ENCODE measurements at places on chromosomes 16 and 17.
A peak's percentile ranks its signal among the peaks of the same experiment; 100 is the strongest.

DNA sequence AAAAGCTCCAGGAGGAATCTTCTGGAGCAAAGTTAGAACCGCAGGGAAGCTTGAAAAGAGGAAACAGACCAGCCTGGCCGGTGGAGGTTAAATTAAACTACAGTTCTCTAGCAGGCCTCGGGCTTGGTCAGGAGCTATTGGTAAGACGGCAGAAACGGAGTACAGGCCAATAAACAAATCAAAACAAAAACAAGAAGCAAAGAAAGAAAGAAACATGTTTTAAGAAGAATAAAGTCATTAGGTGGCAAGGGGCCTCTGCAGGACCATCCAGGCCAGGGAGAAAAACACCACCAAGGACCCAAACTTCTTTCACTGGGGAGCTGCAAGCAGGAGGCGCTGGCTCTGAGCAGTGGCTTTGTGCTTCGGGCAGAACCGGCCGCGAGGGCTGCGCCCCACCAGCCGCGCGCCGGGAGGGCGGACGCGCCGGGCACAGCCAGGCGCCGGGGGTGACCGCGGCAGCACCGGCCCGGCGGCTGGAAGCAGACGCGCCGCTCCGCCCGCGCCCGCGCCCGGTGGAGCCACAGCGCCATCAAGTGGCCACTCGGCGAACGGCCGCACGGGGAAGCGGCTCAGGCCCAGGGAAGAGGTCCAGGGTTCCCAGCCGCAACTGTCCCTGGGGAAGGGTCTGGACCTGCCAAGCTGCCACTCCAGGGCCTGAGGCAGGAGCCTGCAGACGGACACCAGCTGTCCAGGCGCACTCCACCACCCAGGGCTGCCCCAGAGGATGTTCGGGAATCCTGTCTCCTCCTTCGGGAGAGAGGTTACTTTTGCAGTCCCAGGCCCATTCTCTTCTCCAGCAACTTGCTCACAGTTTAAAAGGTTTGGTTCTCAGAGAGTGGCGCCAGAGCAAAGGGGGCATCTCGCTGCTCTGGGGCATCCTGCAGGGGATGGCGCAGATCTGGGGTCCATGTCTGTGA lies 419.4 kb downstream of the SOX9 start:
- peak; percentile 34 for DNase-seq
- H3K27me3 ChIP-seq = peaks cover 13% of the 10 kb centered on the region
- H3K36me3 ChIP-seq = no peaks in the 10 kb centered on the region
- peaks cover 3% of the 10 kb centered on the region for H3K4me1 ChIP-seq
- H3K27ac ChIP-seq = no peak overlapping the region
- H3K4me3 ChIP-seq = peak overlapping the region; percentile 9

GRCh38 chr17:16258901-16259300 lies 41.9 kb downstream of the PIGL start:
- H3K4me3 ChIP-seq = no peak overlapping the region
- no peaks in the 10 kb centered on the region for H3K4me1 ChIP-seq
- DNase-seq = no peak
- H3K27ac ChIP-seq = no peak overlapping the region
- no peaks in the 10 kb centered on the region for H3K27me3 ChIP-seq

- peaks cover 9% of the 10 kb centered on the region for H3K4me1 ChIP-seq
- no peaks in the 10 kb centered on the region for H3K36me3 ChIP-seq
- H3K27ac ChIP-seq = no peak overlapping the region
- no peak for DNase-seq
These were observed 729 bp downstream of the ADORA2B start for GRCh38 chr17:15945527-15946191.

DNA sequence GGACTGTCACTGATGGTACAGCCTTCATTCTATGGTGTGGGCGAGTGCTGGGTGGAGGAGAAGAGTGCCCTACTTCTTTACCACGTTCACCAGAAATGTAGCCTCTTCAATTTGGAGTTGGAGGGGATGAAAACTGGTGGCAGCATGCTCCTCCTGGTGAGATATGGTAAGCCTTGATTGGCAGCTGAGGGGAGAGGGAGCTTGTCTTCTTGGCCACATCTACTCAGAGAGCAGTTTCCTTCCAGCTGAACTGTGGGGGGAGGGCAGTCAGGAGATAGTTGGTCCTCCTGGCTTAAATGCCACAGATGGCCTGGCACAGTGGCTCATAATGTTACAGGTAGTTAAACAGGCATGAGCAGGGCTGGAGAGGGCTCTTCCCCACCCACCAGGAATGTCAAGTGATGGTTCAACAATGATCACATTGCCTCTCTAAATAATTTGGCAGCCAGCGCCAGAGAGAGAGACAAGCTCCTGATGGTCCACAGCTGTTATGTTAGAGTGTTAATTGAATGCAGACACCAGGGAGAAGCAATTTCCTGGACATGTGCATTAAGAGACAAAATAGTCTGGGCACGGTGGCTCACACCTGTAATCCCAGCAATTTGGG lies 9.0 kb upstream of the MAPK3 start:
- DNase-seq = no peak
- H3K27ac ChIP-seq = no peak overlapping the region
- no peaks in the 10 kb centered on the region for H3K36me3 ChIP-seq
- no peak overlapping the region for H3K4me3 ChIP-seq
- no peaks in the 10 kb centered on the region for H3K4me1 ChIP-seq

- H3K27me3 ChIP-seq = peaks cover 7% of the 10 kb centered on the region
- no peaks in the 10 kb centered on the region for H3K36me3 ChIP-seq
- H3K27ac ChIP-seq = no peak overlapping the region
- H3K4me1 ChIP-seq = no peaks in the 10 kb centered on the region
- no peak overlapping the region for H3K4me3 ChIP-seq
These were observed 18.7 kb upstream of the SSTR5 start for GRCh38 chr16:1053700-1054368.

GRCh38 chr16:51710186-51710585 lies 559.1 kb upstream of the SALL1 start:
- no peak for DNase-seq
- H3K4me1 ChIP-seq = no peaks in the 10 kb centered on the region
- no peak overlapping the region for H3K27ac ChIP-seq
- H3K4me3 ChIP-seq = no peak overlapping the region
- H3K36me3 ChIP-seq = no peaks in the 10 kb centered on the region
- no peaks in the 10 kb centered on the region for H3K27me3 ChIP-seq

DNA sequence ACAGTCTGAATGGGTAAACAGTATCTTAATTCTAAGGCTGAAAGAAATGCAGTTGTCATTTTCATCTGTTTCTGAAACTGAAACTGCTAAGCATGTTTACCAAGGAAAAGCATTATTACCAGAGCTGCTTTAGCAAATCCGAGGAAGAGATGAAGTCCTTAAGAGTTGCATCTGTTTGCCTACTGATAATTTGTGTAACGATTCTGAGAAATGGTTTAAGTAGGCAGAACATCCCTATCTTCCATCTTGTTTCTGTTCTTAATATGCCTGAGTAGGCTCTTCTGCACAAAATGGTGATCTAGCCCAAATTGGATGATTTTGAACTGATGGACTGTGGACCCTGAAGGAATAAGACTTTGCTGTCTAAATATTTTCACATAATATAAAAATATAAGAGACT lies 34.9 kb downstream of the NUP93 start:
- peaks cover 10% of the 10 kb centered on the region for H3K36me3 ChIP-seq
- DNase-seq = no peak
- no peak overlapping the region for H3K27ac ChIP-seq
- H3K27me3 ChIP-seq = no peaks in the 10 kb centered on the region
- H3K4me1 ChIP-seq = peaks cover 3% of the 10 kb centered on the region

DNA sequence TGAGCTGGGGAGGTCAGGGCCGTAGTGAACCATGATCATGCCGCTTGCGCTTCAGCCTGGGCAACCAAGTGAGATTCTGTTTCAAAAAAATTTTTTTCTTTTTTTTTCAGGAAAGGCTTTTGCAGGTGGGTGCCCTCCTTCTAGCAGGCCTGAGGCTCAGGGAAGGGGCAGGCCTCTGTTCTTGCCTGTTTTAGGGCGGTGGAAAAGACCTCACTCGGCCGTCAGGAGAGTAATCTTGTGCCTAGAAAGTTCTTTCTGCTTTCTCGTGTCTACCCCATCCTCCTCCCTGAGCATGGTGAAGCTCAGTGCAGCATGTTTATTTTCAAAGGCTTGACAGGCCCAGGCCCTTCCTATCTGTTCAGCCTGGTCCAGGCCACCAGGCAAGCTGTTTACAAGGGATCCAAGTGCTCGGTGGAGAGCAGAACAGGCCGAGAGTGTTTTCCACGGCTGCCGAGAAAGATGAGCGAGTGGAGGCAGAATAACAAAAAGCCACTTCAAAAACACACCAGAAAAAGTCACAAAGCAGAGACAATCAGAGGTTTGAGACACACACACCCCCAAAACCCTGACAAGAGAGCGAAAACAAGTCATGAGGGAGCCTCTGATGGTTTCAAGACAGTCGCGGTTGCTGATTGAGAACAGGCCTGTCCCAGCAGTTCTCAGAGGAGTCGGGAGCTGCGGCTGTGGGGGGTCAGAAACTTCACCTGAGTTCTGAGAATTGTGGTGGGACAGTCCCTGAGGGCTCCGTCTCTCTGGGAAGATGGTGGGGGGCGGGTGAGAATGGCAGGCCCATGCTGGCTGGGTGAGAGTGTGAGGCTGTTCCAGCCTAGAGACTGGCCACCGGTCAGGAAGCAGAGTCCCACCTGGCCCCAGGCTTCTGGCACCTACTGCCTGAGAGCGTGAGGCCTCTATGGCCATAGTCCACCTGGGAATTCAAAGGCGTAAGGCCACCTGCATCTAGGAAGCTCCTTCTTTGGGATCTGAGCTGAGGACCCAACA lies 37.5 kb upstream of the CCR7 start:
- no peak for DNase-seq
- H3K4me3 ChIP-seq = no peak overlapping the region
- H3K27ac ChIP-seq = peak overlapping the region; percentile 83
- peaks cover 27% of the 10 kb centered on the region for H3K4me1 ChIP-seq

DNA sequence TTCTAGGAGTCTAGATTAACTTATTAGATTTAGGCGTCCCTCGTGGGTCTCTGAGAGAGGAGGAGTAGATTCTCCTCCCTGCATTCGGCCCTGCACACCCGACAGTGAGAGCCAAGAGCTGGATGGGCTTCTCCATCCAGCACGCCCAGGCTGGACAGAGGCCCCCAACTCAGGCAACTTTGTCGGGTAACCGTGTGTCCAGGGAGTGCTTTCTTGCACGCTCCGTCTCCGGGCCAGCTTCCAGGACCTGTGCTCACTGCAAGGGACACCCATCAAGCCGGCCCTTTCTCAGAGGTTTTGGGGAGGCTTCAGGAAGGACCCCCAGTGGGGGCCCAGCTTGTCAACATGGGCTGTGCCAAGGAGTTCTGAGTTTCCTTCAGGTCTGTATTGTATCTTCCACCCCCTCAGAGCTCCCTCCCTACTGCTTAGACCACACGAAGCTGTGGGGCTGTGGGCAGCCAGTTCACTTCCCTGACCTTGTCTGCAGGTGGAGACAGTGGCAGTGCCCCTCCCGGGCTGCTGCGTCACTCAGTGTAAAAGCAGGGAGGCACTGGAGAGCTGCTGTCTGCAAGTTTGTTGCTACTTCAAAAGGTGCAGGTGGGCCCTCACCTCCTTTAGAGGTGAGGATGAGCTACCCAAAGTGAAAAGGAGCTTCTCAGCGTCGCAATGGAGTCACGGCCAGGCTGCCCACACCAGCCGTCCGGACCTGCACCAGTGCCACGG lies 24.0 kb upstream of the C16orf78 start:
- H3K27ac ChIP-seq = no peak overlapping the region
- H3K27me3 ChIP-seq = peaks cover 10% of the 10 kb centered on the region
- H3K36me3 ChIP-seq = no peaks in the 10 kb centered on the region
- no peak overlapping the region for H3K4me3 ChIP-seq

GRCh38 chr16:88548131-88548874 lies 21.9 kb upstream of the ZC3H18 start:
- DNase-seq = no peak
- no peak overlapping the region for H3K4me3 ChIP-seq
- peaks cover 3% of the 10 kb centered on the region for H3K36me3 ChIP-seq
- H3K4me1 ChIP-seq = peaks cover 9% of the 10 kb centered on the region

DNA sequence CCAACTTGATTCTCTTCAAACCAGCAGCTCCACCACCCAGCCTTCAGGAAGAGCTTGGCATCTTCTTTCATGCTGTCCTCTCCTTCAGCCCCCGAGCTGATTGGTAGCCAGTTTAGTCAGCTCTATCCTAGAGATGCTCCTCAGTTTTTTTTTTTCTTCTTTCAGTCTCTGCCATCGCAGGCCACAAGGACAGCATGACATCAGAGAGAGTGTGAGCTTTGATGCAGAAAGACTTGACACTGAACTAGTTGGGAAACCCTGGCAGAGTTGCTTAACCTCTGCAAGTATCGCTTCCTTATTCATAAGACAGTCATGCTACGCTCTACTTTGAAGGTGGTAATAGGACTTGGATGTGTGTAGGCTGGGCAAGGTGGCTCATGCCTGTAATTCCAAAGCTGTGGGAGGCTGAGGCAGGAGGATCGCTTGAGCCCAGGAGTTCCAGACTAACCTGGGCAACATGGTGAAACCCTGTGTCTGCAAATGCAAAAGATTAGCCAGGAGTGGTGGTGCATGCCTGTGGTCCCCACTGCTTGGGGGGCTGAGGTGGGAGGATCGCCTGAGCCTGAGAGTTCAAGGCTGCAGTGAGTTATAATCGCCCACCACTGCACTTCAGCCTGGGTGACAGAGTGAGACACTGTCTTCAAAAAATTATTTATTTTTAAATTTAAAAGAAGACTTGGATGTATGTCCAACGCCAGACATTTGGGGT lies 2.6 kb downstream of the CD300LB start:
- H3K27ac ChIP-seq = peak overlapping the region; percentile 90
- peaks cover 10% of the 10 kb centered on the region for H3K27me3 ChIP-seq
- H3K4me1 ChIP-seq = peaks cover 26% of the 10 kb centered on the region
- peak; percentile 60 for DNase-seq
- no peak overlapping the region for H3K4me3 ChIP-seq

- H3K27ac ChIP-seq = no peak overlapping the region
- H3K36me3 ChIP-seq = peaks cover 2% of the 10 kb centered on the region
- H3K4me1 ChIP-seq = peaks cover 3% of the 10 kb centered on the region
- peaks cover 14% of the 10 kb centered on the region for H3K27me3 ChIP-seq
- H3K4me3 ChIP-seq = peak overlapping the region; percentile 39
- DNase-seq = peak; percentile 69
These were observed 2.6 kb upstream of the GRIN2C start for GRCh38 chr17:74862108-74862901.

DNA sequence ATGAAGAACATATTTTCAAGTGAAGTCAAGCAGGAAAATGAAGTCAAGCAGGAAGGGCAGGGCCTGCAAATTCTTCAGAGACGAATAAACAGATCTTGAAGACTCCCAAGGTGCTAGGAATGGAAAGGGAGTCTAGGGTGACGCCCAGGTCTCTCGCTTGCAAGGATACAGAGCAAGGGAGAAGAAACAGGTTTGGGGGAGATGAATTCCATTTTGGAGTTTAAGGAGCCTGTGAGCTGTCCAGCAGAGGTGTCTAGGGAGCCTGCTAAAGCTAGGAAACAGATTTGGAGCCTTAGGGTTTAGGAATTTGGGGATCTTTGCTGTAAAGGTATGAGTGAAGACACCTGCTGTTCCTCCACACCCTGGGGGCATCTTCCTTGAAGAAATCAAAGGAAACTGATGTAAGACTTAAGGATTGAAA lies 2.0 kb upstream of the UNKL start:
- peaks cover 2% of the 10 kb centered on the region for H3K36me3 ChIP-seq
- peaks cover 14% of the 10 kb centered on the region for H3K4me1 ChIP-seq
- no peak overlapping the region for H3K4me3 ChIP-seq
- peak overlapping the region; percentile 53 for H3K27ac ChIP-seq

All from memory B cell (primary cell).